ENCODE measurements at places on chromosomes 6 and 20. TPM values are rescaled to one million over a fixed set of nuclear protein-coding genes. Genes with fewer than 3 reads are reported as not detected.

- no peaks in the 10 kb centered on the region for H3K36me3 ChIP-seq
- H3K27me3 ChIP-seq: peaks cover 3% of the 10 kb centered on the region
- no peak overlapping the region for H3K27ac ChIP-seq
These were observed 309.3 kb upstream of the CDYL start for GRCh38 chr6:4466769-4467480.

- no peaks in the 10 kb centered on the region for H3K36me3 ChIP-seq
- H3K4me1 ChIP-seq: no peaks in the 10 kb centered on the region
- no peaks in the 10 kb centered on the region for H3K27me3 ChIP-seq
- no peak overlapping the region for H3K4me3 ChIP-seq
- no peak for DNase-seq
- H3K27ac ChIP-seq: no peak overlapping the region
These were observed 144.8 kb upstream of the FOXA2 start for GRCh38 chr20:22729180-22729579.

The SMOC2 gene
- total RNA-seq: 0.06 TPM

The TMEM170B gene
- 2.1 TPM for total RNA-seq

Measured in T-cell (primary cell).